ENCODE measurements at places on chromosomes 16 and 17. TPM values are rescaled to one million over a fixed set of nuclear protein-coding genes. Genes with fewer than 3 reads are reported as not detected.

GRCh38 chr16:51024703-51025102, 126.4 kb downstream of the SALL1 start:
- no peak for DNase-seq

GPR139 gene
- total RNA-seq = not detected

GRCh38 chr16:57981636-57982035, 10.7 kb upstream of the CNGB1 start:
- DNase-seq = no peak

DNA sequence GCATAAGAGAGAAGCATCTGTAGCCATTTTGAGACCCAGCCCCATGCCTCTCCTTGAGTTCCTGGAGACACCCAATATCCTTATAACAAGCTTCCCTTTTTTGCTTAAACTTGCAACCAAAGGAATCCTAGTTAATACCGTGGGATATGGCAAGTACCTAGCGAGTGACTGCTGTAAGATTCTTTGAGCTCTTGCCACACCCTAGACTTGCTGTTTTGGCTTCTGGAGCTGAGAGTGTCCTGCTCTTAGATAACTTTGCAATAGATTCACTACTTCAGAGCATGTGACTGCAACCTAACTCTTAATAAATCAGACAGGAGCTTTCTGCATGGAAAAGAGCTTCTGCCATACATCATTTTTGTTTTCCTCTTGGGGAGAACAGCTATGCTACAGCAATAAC, 58.3 kb downstream of the AKAP1 start:
- no peak for DNase-seq

SCNN1G gene
- total RNA-seq = not detected

GRCh38 chr17:40598619-40599467, 33.6 kb upstream of the CCR7 start:
- no peak for DNase-seq

GRCh38 chr16:85441189-85441889, 171.8 kb upstream of the GSE1 start:
- DNase-seq = no peak

SOST gene
- not detected for total RNA-seq

CCL17 gene
- not detected for total RNA-seq

LRRC46 gene
- total RNA-seq = 0.28 TPM

DNA sequence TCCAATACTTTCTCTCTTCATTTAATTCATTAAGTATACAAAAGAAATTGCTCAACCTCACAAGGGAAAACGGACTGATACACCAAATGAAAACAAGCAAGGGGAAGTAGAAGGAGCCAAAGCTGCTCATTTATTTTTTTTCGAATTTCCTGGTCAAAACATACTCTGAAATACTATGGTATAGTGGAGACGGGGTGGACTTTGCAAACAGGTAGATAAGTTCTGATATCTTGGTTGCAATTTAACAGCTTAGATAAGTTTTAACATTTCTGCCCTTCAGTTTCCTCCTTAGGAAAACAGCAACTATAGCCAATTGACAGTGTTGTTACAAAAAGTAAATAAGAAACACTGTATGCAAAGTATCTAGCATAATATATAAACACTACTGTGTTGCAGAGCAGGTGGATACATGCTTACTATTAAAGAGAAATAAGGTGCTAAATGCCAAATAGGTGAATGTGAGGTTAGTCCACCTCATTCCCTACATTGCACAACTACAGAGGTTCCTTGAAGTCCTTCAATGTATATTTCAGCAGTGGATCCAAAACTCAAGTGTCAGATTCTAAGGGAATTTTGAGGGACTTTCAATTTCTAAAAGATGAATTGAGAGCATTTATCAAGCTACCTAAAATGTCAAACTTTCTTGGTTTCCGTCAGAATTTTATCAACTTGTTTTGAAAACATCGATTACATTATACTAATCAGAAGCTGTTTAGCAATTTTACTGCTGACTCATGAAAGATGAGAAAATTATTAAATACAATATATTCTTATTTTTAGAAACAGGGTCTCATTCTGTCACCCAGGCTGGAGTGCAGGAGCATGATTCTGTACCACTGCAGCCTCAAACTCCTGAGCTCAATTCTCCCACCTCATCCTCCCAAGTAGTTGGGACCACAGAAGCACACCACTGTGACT, 11.0 kb downstream of the CCDC47 start:
- no peak for DNase-seq

DNA sequence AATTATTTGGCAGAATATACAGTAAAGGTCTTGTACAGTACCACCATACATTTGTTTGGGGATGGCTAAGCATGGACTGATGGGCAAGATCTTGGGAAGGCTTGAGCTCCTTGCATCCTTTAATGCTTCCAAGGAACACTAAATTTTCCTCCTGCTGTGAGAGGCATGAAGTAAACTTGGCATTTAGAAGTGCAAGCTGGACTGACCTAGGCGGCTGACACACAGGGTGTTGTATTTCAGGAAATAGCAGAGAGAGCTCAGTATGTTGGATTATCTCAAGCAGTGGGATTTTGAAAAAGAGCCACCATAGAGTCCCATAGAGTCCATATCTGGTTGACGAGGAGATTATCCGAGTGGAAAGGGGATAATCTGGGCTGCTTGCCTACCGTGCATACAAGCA, 2137.1 kb downstream of the TP53TG3F start:
- no peak for DNase-seq

DNA sequence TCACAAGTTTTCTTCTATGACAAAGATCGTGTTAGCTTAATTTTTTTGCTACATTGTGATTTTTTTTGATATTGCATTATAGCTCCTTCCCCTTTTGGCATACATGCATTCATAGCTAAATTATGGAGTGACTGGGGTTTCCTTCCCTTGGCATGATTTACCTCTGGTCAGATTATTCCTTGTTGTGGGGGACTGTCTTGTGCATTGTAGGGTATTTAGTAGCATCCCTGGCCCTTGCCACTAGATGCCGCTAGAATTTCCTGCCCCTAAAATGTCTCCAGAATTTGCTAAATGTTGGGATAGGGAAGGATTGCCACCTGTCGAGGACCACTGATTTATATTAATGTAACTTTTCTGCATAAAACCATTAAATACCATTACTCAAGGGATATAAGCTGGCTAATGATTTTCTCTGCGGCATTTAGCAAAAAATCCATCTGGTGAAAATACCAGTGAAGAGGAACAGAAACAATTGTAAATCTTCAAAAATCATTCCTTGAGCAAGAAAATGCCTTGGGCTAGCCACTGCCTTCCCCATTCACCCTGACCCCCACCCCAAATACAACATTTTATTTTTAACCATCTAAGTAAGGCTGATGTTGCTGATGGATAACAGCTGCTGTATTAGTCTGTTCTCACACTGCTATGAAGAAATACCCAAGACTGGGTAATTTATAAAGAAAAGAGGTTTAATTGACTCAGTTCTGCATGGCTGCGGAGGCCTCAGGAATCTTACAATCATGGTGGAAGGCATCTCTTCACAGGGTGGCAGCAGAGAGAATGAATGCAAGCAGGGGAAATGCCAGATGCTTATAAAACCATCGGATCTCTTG, 195.2 kb downstream of the MAP2K6 start:
- DNase-seq = no peak

DNA sequence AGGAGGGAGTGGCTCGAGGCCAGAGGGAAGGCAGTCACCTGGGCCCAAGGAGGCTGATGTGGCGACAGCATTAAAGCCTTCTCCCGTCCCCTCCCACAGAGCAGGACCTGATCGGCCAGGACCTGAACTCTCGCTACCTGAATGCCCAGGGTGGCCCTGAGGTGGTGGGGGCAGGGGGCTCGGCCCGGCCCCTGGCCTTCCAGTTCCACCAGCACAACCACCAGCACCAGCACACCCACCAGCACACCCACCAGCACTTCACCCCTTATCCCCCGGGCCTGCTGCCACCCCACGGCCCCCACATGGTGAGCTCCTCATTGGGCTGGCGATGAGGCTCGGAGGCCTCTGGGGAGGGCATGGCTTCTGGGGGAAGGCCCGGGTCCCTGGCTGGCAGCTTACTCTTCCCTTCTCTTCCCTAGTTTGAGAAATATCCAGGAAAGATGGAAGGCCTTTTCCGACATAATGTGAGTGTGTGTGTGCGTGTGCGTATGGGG, 6.4 kb downstream of the FBRS start:
- no peak for DNase-seq

DNA sequence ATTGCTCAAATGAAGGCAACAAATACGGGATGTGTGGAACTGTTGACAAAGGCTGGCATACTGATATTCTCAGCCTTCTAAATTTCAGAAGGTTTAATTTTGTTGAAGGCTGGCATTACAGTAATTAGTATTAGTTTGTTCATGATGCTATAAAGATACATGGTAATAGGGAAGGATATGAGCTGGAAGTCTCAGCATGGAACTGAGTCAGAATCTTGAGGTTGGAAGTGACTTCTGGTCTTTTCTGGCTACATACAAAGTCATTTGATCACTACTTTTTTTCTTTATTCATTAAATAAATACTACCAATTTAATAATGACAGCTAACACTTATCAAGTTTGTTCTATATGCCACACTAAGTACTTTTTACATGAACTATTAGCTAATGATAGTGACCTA, 22.6 kb downstream of the RABEP1 start:
- DNase-seq = no peak

BEAN1 gene
- not detected for total RNA-seq

GRCh38 chr17:4208238-4208637, 55.5 kb downstream of the ANKFY1 start:
- no peak for DNase-seq

GRCh38 chr16:4309102-4309832, 6.6 kb upstream of the GLIS2 start:
- no peak for DNase-seq

CCL23 gene
- 0.82 TPM for total RNA-seq

KRT39 gene
- total RNA-seq = not detected

KRT33A gene
- not detected for total RNA-seq
